ENCODE measurements at places on chromosomes 4 and X.

GRCh38 chrX:63961964-63962363 is 176.9 kb upstream of the ARHGEF9 start:
- H3K36me3 ChIP-seq: no peaks in the 10 kb centered on the region
- DNase-seq: no peak
- no peaks in the 10 kb centered on the region for H3K27me3 ChIP-seq
- H3K4me1 ChIP-seq: no peaks in the 10 kb centered on the region

DNA sequence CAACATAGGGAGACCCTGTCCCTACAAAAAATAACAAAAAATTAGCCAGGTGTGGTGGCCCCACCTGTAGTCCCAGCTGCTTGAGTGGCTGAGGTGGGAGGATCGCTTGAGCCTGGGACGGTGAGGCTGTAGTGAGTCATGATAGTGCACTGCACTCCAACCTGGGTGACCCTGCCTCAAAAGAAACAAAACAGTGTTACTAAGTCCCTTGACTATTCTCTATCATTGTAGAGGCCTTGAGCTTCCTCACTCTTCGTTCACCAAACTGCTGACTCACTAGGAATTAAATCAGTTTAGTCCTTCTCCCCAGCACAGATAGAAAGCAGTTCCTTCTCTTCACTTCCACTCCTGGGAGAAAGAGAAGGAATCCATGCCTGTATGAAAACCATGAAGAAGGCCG is 14.5 kb downstream of the CDS1 start:
- no peak for DNase-seq
- no peaks in the 10 kb centered on the region for H3K27me3 ChIP-seq
- H3K36me3 ChIP-seq: no peaks in the 10 kb centered on the region
- no peak overlapping the region for H3K27ac ChIP-seq

DNA sequence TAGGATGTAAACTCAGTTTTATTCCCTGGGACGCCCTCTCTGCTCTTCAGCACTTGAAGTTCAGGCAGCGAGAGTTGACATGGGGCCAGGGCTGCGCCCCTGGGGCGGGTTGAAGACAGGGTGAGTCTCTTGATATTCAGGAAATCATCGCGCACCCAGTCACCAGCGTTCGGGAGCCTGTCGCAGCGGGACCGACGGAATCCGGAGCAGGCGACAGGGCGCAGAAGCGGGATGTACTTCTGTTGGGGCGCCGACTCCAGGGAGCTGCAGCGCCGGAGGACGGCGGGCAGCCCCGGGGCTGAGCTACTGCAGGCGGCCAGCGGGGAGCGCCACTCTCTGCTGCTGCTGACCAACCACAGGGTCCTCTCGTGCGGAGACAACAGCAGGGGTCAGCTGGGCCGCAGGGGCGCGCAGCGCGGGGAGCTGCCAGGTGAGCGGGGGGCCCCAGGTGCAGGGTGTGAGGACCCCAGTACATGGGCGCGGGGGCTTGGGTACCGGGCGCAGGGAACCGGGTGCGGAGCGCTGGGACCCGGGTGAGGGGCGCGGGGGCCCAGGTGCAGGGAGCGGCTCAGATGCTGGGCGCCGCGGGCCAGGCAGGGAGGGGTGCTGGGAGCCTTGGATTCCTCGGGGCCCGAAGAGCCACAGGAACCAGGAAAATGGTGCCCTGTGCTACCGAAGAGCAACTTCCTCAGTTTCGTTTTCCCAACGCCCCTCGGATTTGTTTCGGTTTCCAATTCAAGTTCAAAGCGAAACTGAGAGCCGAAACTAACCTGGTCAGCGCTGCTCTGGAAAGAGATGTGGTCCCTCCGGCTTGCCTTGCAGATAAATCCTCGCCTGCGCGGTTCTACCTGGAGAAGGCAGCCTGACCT is at the start of gene HERC6:
Gene HERC6 (plus strand): TSS at position 162 of the 869 bp plus-strand sequence. CDS start 70 bp downstream, at position 232.
- no peaks in the 10 kb centered on the region for H3K27me3 ChIP-seq

- H3K4me1 ChIP-seq: no peaks in the 10 kb centered on the region
- H3K4me3 ChIP-seq: no peak overlapping the region
- no peaks in the 10 kb centered on the region for H3K27me3 ChIP-seq
- DNase-seq: no peak
- H3K36me3 ChIP-seq: no peaks in the 10 kb centered on the region
Measured at GRCh38 chrX:135373357-135373756, 48.4 kb upstream of the SMIM10L2A start.

- H3K36me3 ChIP-seq: no peaks in the 10 kb centered on the region
- H3K4me1 ChIP-seq: no peaks in the 10 kb centered on the region
- H3K27me3 ChIP-seq: no peaks in the 10 kb centered on the region
- DNase-seq: no peak
- H3K27ac ChIP-seq: no peak overlapping the region
Measured at GRCh38 chr4:79272126-79272525, 53.7 kb downstream of the NAA11 start.

GRCh38 chr4:54089875-54090274 is 10.1 kb upstream of the GSX2 start:
- no peaks in the 10 kb centered on the region for H3K36me3 ChIP-seq
- H3K4me1 ChIP-seq: peaks cover 24% of the 10 kb centered on the region
- H3K4me3 ChIP-seq: no peak overlapping the region
- DNase-seq: no peak
- H3K27me3 ChIP-seq: peaks cover 52% of the 10 kb centered on the region

- no peaks in the 10 kb centered on the region for H3K36me3 ChIP-seq
- H3K27me3 ChIP-seq: no peaks in the 10 kb centered on the region
- no peak overlapping the region for H3K27ac ChIP-seq
- DNase-seq: no peak
- H3K4me3 ChIP-seq: no peak overlapping the region
- H3K4me1 ChIP-seq: no peaks in the 10 kb centered on the region
Measured at GRCh38 chr4:1194010-1194900, 21.9 kb upstream of the SPON2 start.

DNA sequence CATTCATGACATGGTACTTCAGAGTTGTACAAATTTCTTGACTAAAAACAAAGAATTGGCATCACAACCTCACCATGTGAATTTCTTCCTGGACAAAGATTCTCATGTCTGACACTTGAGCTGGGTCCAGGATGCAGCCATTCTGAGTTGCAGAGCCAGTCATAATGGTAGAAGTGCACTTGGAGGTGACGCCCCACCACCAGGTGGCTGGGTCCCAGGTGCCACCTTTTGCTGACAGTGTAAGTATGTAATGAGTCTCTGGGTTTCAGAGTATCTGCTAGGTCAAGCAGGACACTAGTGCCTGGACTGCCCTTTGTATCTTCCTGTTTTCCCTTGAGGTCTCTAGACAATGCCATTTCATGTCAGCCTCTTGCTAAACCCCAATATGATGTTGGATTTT is 36.6 kb upstream of the WDR1 start:
- H3K36me3 ChIP-seq: no peaks in the 10 kb centered on the region
- H3K4me3 ChIP-seq: no peak overlapping the region
- DNase-seq: no peak
- no peaks in the 10 kb centered on the region for H3K27me3 ChIP-seq

DNA sequence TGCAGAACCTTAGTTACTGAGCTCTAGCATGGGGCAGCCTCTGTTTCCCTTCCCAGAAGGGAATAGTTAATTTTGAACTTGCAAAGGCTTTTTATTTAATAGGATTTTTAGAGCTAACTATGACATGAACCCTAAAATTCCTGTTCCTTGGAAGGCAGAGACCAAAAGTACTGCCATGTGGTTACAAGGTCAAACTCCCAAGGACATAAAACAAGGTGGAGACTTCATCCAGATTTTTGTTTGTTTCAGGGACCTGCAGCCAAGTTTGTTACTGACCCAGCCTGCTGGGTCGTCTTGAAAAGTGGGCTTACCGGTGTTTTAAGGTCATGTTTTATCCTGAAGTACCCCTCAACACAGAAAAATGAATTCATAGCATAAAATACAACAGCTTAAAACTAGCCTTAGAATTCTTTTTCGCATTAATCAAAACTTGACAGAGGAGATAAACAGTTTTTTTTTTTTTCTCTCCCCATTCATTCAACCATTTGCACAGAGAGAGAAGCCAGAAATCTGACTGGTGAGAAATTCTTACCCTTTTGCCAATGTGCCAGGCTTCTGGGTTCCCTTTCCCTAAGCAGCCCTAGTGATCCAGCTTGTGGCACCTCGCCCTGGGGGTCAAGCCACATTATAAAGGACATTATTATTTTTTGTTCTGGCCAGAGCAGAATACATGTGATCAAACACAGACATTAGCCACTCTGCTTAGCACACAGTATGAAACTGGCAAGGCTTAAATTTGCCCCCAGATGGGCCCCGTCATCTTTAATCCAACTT is 21.5 kb upstream of the GRPEL1 start:
- no peak for DNase-seq
- no peak overlapping the region for H3K4me3 ChIP-seq
- no peaks in the 10 kb centered on the region for H3K4me1 ChIP-seq
- no peak overlapping the region for H3K27ac ChIP-seq

GRCh38 chr4:37836838-37837440 is 10.5 kb downstream of the PGM2 start:
- peak overlapping the region; percentile 40 for H3K27ac ChIP-seq
- peaks cover 18% of the 10 kb centered on the region for H3K4me1 ChIP-seq
- DNase-seq: peak; percentile 37
- peaks cover 77% of the 10 kb centered on the region for H3K36me3 ChIP-seq
- no peaks in the 10 kb centered on the region for H3K27me3 ChIP-seq

DNA sequence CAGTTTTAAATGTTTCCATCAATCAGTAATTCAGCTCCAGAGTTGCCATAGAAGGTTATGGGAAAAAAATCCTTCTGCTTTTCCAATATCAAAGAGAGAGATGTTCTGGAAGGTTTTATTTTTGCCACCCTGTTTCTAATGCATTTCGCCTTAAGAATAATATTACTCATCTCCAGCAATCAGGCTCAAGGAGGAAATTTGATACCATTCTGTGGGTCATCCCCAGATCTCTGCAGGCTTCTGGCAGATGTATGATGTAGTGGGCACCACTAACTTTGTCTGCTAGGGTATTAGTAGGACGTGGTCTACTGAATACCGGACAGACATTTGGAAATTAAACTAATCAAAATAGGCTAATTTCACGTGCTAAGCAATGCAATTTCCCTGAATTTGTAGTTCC is 645.4 kb upstream of the TENM3 start:
- H3K27me3 ChIP-seq: no peaks in the 10 kb centered on the region
- H3K4me3 ChIP-seq: no peak overlapping the region
- H3K4me1 ChIP-seq: no peaks in the 10 kb centered on the region
- no peaks in the 10 kb centered on the region for H3K36me3 ChIP-seq

DNA sequence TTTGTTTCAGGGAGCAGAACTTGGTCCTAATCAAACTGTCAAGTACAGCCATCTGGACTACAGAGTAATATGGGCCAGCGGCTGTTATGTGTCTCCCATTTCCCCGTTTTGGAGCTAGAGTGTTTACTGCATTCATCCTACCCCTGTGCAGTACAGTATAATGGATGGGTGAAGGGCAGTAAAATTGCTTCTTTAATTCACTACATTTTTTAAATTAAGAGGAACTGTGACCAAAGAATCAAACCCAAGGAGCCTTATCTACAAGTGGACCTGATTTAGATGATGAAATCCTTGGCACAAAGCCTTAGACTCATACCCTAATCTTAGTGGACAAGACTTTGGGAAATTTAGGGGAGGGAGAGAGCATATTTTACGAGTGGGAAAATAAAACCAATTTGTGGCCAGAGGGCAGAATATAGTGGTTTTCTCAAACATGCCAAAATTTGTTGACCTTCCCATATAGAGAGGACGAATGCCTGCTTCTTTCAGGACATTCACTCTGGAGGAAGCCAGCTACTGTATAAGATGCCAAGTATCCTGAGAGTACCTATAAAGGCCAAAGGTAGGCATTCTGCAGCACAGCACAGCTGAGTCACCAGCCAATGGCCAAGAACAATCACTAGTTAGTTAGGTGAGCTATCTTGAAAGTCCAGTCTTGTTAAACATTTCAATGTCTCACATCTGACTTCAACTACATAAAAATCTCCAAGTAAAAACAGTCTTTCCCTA is 253.8 kb upstream of the KCNIP4 start:
- DNase-seq: no peak
- H3K4me3 ChIP-seq: no peak overlapping the region
- no peaks in the 10 kb centered on the region for H3K27me3 ChIP-seq
- no peaks in the 10 kb centered on the region for H3K36me3 ChIP-seq
- H3K27ac ChIP-seq: no peak overlapping the region
- no peaks in the 10 kb centered on the region for H3K4me1 ChIP-seq

DNA sequence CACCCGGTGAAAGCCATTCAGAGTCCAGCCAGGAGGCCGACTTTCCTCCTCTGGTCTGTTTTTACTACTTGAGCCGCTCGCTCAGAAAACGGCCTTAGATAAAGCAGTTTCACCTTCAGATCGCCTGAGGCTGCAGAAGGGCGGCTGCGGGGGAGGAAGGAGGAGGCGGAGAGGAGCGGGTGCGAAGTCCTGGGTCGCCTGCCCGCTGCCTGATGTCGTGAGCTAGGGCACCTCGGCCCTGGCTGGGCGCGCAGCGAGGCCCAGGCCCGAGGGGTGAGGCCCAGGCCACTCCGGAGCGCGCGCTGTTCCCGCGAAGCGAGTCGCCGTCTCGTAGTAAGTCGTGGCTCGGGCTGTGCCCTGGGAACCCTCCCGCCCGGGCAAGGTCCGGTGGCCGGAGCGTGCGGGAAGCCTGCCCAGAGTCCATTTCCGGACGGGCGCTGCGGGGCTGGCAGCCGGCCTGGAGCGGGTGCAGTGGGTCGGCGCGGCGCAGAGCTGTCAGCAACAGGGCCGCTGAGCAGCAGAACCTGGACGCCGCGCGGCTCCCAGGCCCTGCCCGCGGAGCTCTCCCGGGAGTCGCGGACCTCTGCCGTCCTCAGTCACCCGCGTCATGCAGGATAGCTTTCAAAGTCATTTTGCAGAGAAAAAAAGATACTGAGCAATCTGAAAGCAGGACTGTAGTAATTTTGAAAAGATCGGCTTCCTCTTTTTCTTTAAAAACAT is 18.6 kb downstream of the TRIM2 start:
- H3K27ac ChIP-seq: no peak overlapping the region
- peak overlapping the region; percentile 82 for H3K4me3 ChIP-seq
- no peaks in the 10 kb centered on the region for H3K36me3 ChIP-seq
- H3K27me3 ChIP-seq: peaks cover 2% of the 10 kb centered on the region
- peaks cover 20% of the 10 kb centered on the region for H3K4me1 ChIP-seq

- no peak overlapping the region for H3K4me3 ChIP-seq
- H3K27me3 ChIP-seq: no peaks in the 10 kb centered on the region
- H3K36me3 ChIP-seq: no peaks in the 10 kb centered on the region
- H3K27ac ChIP-seq: no peak overlapping the region
- no peak for DNase-seq
Measured at GRCh38 chr4:25976780-25977179, 62.8 kb downstream of the SMIM20 start.

DNA sequence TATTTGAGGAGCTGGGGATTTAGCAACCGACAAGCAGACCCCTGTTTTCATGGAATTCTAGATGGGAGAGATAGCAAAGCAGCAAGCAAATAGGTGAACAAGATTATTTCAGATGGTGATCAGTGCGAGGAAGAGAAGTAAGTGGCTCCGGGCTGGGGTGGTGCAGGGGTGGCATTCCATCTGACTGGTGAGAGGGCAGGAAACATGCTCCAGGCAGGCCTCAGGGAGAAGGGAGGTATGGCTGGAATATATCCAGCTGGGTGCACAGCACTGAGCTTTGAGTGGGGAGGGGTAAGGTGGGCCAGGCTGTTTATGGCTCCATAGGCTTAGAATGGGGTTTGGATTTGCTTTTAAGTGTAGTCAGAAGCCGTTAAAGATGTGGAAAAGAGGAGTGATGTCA is 21.2 kb downstream of the PTTG2 start:
- no peak overlapping the region for H3K27ac ChIP-seq
- DNase-seq: no peak
- H3K4me3 ChIP-seq: no peak overlapping the region
- H3K4me1 ChIP-seq: peaks cover 15% of the 10 kb centered on the region
- no peaks in the 10 kb centered on the region for H3K36me3 ChIP-seq

- DNase-seq: no peak
- H3K27me3 ChIP-seq: no peaks in the 10 kb centered on the region
- no peaks in the 10 kb centered on the region for H3K36me3 ChIP-seq
- peaks cover 10% of the 10 kb centered on the region for H3K4me1 ChIP-seq
Measured at GRCh38 chr4:182832352-182833120, 84.7 kb downstream of the DCTD start.

All from common myeloid progenitor, CD34-positive (primary cell).